ENCODE measurements at places on chromosomes 4 and X. TPM values are rescaled to one million over a fixed set of nuclear protein-coding genes. Genes with fewer than 3 reads are reported as not detected.

GRCh38 chrX:152637649-152638442 lies at the start of gene GABRQ:
Gene GABRQ (plus strand): TSS chrX:152637895. CDS start chrX:152638203, 308 bp downstream.
- DNase-seq: peak; percentile 5

SORCS2 gene
- 0.05 TPM for total RNA-seq

GRCh38 chr4:140617499-140618248 lies 48.9 kb upstream of the UCP1 start:
- no peak for DNase-seq

GRCh38 chr4:184329659-184330400 lies 112.2 kb upstream of the ENPP6 start:
- DNase-seq: no peak

GRCh38 chr4:6390356-6390755 lies 82.1 kb downstream of the PPP2R2C start:
- DNase-seq: no peak

DNA sequence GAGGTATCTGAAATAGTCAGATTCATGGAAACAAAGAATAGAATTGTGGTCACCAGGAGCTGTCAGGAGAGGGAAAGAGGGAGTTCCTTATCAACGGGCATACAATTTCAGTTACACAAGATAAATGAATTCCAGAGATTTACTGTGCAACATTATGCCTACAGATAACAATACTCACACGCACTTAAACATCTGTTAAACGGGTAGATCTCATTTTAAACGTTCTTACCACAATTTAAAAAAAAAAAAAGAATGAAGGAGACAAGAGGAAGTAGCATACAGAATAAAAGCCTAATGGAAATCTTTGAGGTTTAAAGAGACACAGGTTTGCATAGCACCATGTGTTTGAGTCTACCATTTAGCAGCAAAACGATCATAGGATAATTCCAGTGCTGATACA lies 298.0 kb downstream of the DKK2 start:
- DNase-seq: no peak

DNA sequence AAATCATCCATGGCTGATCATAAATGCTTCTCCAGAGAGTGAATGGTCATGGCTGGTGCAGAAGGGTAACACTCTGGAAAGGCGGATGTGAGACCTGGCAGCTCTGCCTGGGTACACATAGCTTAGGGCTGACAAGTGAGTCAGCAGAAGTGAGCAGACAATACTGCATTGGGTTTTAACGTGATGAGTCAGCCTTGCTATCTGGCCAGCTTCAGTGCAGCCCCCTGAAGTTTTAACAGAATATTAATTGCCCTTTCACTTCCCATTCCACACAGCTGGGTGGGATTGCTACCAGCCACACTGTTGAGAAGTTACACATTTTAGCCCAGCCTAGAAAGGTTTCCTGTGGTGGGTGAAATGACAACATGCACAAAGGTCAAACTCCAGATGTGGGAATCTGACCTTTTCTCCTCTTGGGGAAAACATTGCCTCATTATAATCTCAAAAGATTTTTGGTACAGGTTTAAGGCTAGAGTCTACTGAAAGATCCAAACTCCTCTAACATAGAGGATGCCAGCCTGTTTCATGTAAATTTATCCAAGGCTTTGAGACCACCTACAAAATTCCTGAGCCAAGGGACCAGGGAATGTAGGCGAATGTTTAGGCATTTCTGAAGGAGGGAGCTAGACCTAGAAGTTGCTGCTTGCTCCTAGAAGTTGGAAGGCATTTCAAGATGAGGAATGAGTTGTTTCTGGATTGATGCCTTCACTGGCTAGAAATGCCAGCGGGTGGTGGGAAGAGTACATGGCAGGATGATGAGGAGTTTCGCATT lies 230.3 kb upstream of the PGRMC2 start:
- DNase-seq: peak; percentile 85

- DNase-seq: no peak
These were observed 41.6 kb upstream of the NKRF start for GRCh38 chrX:119647552-119648420.

DNA sequence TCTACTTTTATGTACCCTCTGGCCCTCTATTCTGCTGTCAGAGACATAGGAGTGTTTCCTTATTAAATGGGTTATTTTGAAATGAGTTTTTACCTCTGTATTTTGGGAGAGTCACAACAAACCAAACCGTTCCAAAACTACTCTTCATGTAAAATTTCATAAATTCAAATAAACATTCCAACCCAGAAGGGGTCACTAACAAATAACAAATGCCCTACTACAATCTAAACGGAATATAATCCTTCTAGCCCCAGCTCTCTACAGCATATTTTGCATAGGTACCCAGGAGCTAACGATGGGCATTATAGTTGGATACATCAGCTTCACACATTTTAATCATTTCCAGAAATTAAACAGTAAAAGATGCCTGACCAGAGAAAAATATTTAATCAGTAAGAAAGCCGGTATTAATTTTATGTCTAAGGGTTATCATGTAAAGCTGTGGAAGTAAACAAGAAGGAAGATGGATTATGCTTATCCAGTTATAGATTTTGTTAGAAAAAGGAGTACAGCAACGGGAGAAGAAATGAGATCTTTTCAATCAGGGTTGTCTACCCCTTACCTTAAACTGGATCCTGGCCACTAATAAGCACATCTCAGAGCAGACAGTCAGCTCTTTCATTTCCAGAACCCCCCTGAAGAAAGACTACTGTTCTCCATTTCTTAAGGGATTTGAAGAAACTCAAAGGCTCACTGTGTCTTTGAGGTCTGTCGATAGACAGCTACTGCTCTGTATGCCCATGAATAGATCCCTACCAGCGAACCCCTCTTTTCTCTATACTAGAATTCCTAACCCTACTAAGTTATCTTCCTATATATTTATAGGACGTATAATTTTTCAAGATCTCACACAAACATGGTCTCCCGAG lies 1.2 kb downstream of the UGDH start:
- no peak for DNase-seq

GRCh38 chr4:602559-602942 lies 22.8 kb upstream of the PDE6B start:
- DNase-seq: no peak

- no peak for DNase-seq
These were observed 56.6 kb upstream of the WDR1 start for GRCh38 chr4:10173037-10173753.

GRCh38 chr4:99414401-99414800 lies 20.7 kb downstream of the ADH7 start:
- DNase-seq: no peak

KLKB1 gene
- not detected for total RNA-seq

DNA sequence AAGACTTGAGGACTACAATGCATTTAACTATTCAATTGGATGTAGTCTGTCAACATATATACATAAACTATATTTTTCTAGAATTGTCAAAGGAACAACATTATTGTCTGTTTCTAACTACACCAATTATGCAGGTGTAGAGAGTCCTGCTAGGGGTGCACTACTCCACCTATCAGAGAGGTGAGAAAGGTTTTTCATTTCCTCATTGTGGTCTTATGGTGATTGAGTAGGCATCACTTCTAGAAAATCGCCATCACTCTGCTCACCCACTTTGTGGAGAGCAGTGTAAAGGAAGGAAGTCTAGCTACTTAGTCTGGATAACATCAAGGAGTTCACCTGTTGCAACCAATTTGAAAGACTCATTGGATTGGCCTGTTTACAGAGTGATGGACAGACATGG lies 4.4 kb upstream of the ADH1C start:
- DNase-seq: no peak

DNA sequence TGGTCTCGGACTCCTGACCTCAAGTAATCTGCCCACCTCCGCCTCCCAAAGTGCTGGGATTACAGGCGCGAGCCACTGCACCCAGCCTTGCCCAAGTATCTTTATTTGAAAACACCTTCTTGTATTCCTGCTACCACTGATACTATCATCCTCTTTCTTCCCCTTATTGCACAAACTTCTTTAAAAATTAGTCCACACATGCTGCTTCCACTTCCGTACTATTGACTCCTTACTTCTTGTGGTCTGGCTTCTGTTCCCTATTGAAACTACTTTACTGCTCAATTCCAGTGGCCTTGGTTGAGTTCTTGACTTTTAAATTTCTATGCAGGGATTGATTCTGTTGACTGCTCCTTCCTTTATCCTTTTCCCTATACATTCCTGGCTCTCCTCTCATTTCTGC lies 38.8 kb downstream of the MTM1 start:
- DNase-seq: no peak

VMA21 gene
- total RNA-seq: 45.3 TPM

- peak; percentile 47 for DNase-seq
These were observed 99.0 kb upstream of the OTUD4 start for GRCh38 chr4:145279122-145279960.

DNA sequence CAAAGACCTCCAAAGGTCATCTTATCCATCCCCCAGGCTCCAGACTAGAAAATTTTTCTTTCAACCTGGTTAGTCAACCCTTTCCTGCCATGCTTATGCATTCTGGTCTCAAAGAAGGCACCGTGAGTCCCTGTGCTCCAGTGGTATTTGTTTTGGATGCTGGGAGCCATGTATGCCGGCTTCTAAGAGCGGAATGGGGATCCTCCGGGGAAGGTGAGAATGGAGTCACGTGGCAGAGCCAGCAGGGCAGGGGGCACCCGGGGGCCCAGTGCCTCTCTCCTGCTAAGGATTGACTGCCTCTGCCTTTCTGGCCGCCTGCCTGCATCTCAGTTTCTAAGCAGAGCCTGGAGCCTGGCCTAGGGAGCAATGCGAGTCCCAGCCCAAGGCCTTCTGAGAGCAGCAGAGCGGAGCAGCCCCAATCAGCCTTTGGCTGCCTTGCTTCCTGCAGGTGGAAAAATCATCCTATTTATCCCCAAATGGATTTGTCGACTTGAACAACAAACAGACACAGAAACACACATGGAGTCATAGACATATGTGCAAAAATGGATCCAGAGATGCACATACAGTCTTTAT lies 141.0 kb downstream of the PJA1 start:
- DNase-seq: no peak

- DNase-seq: no peak
These were observed 29.6 kb upstream of the ANAPC4 start for GRCh38 chr4:25347473-25347872.

TEX13C gene
- not detected for total RNA-seq

- DNase-seq: peak; percentile 52
These were observed 324.9 kb downstream of the PPP3CA start for GRCh38 chr4:101022151-101023024.

MAGEA8 gene
- total RNA-seq: not detected

DNA sequence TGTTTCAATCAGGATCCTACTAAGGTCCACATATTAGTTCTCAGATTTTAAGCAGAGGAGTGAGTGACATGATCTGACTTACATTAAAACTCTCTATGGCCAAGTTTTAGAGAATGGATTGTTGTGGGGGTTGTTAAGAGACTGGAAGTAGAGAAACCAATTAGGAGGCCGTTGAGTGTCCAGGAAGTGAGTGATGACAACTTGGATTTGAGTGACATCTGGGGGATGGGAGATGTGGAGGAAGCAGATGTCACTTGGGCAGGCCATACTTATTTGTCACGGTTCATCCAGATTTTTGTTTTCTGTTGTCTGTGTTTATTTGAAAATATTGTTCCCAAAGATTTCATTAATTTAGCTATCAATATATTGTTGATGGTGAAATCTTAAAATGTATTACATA lies 28.3 kb downstream of the ADD1 start:
- DNase-seq: no peak

TMEM150C gene
- 0.06 TPM for total RNA-seq

- DNase-seq: no peak
These were observed 244.7 kb downstream of the PALLD start for GRCh38 chr4:168741281-168742173.

MAGEA6 gene
- total RNA-seq: 0.08 TPM

FAT4 gene
- 37.1 TPM for total RNA-seq

DNA sequence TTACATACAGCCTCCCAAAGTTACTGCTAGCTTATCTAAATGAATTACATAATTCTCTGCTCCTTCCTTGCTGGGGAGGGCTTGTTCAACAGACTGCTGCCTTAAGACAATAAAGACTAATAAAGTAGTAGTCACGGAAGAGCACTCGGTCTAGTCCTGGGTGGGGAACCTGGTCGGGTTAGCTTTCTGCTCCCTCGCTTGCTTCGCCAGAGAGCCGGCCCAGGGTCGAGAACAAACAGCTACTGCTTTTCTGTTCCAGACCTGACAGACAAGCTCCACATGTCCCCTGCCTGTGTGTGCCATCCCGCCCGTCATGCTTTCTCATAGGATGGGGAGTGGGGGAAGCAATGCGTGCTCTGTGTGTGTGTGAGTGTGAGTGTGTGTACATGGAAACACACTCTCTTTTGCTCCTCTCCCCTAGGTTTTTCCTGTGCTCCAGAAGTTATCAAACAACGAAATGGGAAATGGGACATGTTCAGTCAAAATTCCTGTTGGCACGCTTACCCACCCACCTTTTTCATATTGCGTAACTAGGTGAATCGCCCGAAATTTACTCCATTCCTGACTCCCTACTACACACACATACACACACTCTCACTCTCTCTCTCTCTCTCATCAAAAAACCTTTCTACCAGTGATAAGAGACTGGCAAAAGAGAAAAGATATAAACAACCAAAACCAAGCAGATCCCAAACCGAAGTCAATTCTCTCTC lies 1.3 kb downstream of the NPY1R start:
- no peak for DNase-seq

- peak; percentile 61 for DNase-seq
These were observed 40.6 kb downstream of the HADH start for GRCh38 chr4:108030332-108030731.

FGF13 gene
- total RNA-seq: 7.0 TPM

USP17L11 gene
- not detected for total RNA-seq

GRCh38 chr4:21102667-21103066 lies 402.4 kb downstream of the PACRGL start:
- no peak for DNase-seq

DNA sequence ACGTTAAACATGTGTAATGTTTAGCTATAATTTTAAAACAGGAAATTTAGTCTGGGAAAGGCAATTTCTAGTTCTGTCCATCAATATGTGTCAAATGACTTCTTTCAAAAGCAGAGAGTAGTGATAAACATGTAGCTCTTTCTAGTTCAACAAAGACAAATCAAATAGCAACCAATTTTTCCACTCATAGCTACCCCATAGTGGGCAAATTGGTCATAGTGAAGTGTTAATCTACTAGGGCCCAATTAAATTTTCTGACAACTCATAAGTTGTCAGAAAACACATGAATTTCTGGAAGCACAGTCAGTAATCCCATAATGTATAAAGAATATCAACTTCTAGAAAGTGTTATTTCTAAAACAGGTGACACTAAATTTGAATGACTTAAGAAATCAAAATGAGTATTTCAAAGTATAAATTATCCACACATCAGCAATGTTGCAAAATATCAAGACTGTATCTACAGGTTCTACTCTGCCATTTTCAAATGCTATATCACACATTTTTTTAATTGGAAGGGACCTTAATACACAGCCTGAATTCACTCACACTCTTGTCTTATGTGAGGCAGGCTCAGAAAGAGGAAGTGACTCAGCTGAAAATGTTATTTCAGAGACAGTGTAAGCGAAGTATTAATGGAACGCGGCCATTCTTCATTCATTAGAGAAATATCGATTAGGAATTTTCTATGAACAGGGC lies 7.7 kb downstream of the OCIAD2 start:
- DNase-seq: no peak

DNA sequence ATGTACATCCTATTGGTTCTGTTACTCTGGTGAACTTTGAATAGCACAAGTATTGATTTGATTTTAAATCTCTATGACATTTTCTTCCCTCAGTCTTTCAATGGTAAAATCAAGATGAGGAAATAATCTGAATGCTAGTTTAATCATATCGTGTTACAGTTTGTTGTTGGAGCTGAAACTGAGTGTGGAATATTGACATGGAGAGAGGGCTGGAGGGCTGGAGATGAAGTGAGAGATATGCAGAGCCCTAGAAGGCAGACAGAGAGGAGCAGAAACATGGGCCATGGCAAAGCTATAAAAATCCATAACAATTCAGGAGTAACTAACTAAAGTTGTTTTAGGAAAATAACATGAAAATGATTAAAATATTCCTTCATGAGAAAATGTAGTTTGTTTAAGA lies 141.1 kb downstream of the BANK1 start:
- DNase-seq: no peak

Data from SJSA1 (cell line).